AG10803 (cell line): ENCODE measurements at places on chromosomes 5 and 9.

DNA sequence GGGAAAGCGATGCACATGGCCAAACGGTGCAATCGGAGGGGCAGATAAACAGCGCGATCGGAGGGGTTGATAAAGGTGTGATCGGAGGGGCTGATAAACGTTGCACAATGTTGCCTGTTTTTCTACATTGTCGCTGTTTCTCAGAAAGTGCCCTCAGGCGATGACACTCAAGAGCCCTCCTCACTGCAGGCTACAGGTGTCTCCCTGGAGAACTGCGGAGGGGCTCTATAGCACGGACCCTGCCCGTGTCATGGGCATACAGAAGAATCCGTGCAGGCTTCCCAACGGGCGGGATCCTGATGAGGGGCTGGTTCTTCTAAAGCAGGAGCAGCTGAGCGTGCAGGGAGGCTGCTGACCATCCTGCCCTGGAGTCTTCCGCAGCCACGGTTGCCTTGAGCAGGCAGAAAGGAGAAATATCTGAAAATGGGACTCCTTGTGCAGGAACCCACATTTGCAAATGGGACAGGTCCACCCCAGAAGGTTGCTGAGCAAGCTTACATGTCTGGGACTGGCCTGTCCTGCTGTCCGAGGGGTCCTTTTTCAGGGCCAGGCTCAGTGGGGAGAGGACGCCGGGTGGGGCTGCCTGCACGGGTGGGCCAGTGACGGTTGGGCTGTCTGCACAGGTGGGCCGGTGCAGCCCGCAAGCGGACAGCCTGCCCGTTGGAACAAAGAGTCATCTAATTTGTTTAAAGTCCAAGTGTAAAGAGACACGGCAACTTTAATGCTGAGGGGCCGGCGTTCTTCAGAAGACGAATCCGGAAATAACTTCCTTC is 25.1 kb upstream of the LPCAT1 start:
- DNase-seq: no peak

DNA sequence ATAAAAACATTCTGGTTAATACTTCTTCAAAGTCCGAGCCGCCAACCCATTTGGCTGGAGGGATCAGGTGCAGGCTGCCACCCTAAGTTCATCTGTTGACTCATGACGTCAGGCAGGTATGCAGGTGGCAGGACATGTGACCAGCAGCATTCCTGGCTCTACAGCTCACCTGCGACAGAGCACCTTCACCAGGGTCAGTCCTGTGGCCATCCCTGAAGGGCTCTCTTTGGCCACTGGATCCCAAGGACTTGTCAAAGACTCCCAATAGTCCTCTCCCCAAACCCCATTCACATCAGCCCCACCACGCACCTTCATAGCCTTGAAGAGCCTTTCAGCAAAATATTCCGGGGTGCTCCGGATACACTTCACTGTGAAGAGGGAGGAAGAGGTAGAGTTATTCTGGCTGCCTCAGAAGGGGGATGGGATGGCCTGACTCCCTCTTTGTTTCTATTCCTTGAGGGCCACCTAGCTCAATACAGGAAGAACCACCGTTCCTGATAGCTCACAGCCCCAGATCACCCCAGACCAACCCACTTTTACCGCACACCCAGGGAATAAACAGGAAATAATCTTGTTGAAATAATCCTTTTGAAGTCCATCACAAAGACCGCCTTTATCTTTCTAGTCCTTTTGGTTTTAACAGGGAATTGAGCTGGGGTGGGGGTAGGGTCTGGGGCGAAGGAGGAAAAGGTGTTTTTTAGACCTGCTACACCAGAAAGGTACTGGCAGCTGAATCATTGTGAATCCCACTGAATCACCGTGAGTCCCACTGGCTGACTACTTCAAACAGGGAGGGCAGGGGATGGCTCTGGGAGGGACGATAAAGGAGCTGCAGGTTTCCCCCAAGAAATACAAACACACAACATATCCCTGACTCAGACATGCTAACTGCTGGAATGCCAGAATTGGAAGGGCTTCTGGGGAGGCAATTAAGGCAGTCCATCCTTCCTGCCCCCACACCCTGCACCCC is 26.4 kb downstream of the ANXA6 start:
- DNase-seq: no peak

DNA sequence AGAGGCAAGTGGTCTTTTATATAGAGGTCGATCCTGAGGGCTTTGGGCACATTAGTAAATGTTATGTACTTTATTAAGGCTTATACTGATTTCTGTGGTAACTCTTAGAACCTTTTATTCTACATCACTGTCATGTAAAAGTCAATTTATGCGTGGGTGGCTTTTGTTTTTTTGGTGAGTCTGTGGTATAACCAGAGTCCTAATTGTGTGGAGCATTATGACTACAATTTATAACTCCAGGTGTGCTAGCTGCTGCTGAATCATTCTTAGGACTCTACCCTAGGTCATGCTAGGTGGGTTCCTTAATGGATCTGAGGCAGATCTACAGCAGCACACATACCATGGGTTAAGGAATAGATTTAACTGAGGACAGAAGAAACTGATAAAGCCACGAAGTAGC is 33.9 kb upstream of the KCNN2 start:
- no peak for DNase-seq

DNA sequence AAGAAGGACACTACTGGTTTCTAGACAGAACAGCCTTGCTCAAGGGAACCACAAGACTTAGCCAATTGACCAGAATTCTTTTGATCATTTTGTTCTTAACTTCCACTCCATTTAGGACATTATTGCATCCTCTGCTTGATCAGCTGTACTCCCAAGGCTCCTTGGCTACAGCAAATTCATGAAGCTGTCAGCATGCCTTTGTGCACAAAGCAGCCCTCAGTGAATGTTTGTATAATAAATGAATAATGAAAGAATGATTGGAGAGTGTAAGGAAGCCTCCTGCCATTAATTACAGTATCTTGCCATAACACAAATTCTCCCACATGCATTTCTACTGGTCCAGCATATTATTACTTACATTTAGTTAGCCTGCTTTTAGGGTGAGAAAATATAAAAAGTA is 449.6 kb downstream of the SLCO4C1 start:
- no peak for DNase-seq

GRCh38 chr9:18981476-18982261 is 51.3 kb downstream of the SAXO1 start:
- DNase-seq: no peak

DNA sequence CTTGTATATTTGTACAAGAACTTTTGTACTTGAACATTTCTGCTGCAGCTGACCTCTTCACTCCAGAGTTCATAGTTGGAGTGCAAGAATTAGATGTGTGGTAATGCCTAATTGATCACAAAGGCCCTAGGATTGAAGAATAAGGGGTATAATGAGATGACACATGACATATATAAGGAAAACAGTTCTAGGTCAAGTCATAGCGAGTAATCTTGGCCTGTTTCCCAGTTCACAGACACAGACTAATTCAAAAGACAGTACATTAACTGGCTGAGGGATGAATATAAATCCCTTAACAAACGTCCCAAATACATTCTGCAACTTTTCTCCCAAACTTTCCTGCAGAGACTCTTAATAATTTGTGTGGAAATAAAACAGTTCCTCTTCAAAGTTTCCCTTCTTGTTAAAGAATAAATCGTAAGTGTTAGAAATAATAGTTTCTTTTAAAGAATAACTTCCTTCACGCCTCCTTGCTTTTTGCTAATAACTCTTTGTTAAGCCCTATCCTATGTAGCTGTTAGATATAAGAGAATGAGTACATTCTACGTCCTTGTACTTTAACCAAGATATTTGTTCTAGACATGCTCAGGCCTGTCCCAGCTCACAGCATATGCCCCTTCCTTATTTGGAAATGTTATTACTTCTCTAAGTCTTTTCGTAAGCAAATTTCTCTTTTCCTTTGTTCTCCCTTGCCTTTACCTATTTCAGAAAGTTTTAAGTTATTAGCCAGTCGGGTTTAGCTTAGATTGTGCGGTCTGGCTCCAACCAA is 556.4 kb upstream of the CTNND2 start:
- DNase-seq: no peak
